ENCODE measurements at places on chromosomes 11 and 22.
A peak's percentile ranks its signal among the peaks of the same experiment; 100 is the strongest.

GRCh38 chr22:41289671-41290070, 3.7 kb upstream of the RANGAP1 start:
- no peak for DNase-seq

GRCh38 chr11:35099278-35100012, 39.5 kb upstream of the CD44 start:
- DNase-seq: no peak

DNA sequence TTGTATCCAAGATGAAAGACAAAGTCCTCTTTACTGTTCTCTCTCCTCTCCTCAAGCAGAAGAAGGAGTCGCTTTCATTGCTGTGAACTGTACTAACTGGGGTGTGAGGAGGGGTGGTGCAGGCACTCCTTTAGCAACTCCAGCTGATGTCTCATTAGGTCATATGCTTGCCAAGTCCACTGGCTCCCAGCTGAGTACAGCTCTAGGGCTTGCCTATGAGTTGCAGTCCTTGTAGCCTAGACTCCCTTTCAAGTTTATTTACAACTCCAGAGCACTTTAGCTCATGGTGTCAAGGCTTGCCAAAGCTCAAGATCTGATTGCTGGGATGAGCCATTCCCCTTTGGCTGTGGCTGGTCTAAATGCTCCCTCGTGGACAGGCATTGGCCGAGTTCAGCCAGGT, 55.1 kb upstream of the PDGFD start:
- no peak for DNase-seq

DNA sequence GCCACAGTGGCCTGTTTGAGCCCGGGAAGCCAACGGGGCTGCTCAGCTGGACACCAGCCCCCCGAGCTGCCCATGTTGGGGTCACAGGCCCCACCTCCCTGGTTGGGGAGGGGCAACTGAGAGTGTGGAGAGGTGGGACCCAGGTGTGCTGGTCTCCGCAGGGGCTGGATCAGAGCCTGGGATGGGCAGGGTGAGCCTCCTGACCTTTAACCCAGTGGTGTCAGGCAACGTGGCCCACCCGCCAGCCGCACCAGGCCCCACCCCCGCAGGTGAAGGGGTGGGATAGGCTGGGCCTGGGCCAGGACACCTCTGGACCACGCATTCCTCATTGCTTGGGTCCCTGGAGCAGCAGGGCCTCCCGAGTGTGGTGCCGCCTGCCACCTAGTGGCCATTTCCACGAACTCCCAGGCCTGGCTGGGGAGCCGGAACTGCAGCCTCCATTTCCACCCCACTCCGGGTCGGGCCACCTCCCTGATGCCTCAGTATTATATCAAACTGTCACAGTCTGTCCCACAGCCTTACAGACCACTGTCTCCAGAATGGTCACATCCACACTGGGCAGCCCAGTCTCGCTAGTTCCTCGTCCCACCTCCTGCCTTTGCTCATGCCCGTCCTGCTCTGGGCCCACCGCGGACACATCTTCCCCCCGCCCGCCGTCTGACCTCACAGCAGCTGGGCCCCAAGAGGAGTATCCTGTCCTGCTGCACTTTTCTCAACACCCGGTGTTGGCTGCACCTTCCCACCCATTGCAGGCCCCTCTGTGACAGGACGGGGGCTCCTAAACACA, 13.3 kb upstream of the PPP6R3 start:
- peak; percentile 53 for DNase-seq

- DNase-seq: no peak
These were observed 50.9 kb upstream of the WNT11 start for GRCh38 chr11:76257074-76257719.

GRCh38 chr22:35126993-35127392, 61.0 kb downstream of the ISX start:
- no peak for DNase-seq

GRCh38 chr11:47373876-47374719, 4.2 kb downstream of the SPI1 start:
- peak; percentile 76 for DNase-seq

GRCh38 chr22:17213976-17214375, 5.3 kb downstream of the ADA2 start:
- DNase-seq: peak; percentile 47

GRCh38 chr22:28986366-28986765, 75.3 kb downstream of the C22orf31 start:
- DNase-seq: no peak

DNA sequence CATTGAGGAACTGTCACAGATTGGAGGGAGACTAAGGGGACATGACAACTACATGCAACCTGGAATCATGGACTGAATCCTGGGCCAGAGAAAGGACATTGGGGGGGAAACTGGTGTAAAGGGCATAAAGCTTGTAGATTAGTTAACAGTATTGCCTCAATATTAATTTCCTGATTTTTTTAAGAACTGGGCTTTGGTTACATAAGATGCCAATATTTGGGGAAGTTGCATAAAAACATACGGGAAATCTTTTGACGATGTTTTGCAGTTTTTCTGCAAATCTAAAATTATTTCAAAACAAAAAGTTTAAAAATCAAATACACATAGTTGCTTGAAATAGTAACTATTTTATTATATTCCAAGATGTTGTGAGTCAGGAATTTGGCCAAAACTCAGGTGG, 2.9 kb upstream of the FOLR3 start:
- DNase-seq: no peak

DNA sequence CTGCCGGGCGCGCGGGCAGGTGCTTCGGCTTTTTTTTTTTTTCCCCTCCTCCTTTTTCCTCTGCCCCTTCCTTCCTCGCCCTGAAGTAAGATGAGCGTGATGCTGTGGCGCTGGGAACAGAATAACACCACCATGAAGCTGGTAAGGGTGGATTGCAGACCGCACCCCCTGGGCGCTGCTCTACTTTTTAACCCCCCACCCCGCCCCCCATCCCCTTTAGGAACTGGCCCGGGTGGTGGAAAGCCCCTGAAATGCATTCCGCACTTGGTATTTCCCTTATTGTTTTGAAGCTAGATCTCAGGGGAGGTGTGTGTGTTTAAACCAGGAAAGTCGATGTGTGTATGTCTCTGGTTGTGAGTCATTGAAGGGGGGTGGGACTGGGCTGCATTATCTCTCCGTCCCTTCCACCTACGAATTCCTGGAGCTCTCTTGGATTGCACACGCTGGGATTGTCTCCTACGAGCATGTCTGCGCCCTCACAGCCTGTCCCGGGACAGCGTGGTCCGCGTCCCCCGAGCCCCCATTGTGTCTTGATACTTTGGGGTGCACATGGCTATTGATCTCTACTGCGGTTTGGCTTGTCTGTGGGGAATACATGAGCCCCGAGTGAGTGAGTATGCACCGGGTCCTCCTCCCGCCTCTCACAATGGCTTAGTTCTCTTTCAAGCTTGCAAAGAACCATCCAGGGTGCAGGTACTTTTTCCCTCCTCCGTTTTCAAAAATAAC, 64.9 kb downstream of the NAV2 start:
- peak; percentile 3 for DNase-seq

- DNase-seq: no peak
These were observed 5.3 kb upstream of the AKIP1 start for GRCh38 chr11:8905528-8906165.

- peak; percentile 34 for DNase-seq
These were observed 13.8 kb downstream of the GGT5 start for GRCh38 chr22:24230911-24231656.

DNA sequence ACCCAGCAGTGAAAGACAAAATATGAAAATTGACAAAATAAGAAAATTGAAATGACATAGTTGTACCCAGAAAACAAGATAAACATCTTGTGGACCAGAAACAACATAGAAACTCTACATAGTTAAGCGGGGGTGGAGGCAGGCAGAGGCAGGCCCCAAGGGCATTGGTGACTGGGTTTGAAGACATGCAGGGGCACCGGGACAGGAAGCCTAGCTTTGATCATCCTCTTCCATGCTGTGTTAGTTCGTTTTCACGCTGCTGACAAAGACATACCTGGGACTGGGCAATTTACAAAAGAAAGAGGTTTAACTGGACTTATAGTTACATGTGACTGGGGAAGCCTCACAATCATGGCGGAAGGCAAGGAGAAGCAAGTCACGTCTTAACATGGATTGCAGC, 33.5 kb upstream of the CRTAM start:
- DNase-seq: no peak

- peak; percentile 4 for DNase-seq
These were observed 143.2 kb downstream of the BBOX1 start for GRCh38 chr11:27183672-27184457.

DNA sequence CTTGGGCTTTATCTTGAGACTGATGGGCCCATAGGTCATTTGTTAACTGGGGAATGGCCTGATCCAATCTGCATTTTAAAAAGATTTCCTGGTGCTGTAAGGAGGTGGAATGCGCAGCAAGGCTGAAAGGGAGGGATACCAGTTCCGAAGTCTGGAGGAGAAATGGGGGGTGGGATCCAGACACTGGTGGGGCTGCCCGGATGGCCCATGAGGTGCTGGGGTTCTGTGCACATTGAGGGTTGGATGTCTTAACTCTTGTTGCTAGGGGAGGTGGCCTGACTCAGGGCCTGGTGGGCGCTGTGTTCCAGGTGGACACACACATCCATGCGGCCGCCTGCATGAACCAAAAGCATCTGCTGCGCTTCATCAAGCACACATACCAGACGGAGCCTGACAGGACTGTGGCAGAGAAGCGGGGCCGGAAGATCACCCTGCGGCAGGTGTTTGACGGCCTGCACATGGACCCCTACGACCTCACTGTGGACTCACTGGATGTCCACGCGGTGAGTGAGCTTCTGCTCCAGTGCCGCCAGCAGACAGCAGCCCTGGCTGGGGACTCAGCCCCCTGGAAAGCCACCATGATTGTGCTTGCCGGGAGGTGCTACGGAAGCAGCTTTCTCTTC, 38.1 kb downstream of the AMPD3 start:
- no peak for DNase-seq

GRCh38 chr11:2526808-2527381, 82.1 kb downstream of the KCNQ1 start:
- DNase-seq: no peak

DNA sequence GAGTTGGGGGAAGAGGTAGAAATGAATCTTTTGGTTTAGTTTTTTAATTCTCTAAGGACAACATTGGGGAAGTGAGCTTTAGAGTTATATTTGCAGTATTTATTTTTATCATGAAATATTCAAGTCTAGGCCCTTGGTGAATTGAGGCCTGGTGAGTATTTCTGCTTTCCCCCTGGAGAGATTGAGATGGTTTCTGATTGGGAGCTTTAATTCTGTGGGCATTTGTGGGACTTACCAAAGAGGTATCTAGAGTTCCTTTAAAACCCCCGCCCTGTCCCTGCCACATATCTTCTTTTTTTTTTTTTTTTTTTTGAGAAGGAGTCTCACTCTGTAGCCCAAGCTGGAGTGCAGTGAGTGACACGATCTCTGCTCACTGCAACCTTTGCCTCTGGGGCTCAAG, 9.6 kb downstream of the ACO2 start:
- no peak for DNase-seq

DNA sequence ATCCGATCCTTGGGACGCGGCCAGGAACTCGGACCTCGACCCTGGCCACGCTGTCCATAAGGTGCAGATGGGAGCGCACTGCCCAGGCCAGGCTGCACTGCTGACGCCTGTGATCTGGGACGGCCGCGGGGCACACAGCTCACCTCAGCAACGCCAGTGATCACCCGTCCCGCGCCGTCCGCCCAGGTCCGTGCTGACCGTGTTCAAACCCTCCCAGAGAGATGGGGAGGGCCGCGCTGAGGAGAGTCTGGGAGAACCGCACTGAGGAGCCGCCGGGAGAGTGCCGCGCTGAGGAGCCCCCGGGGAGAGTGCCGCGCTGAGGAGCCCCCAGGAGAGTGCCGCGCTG, 636 bp downstream of the KCNQ1OT1 start:
- DNase-seq: no peak

DNA sequence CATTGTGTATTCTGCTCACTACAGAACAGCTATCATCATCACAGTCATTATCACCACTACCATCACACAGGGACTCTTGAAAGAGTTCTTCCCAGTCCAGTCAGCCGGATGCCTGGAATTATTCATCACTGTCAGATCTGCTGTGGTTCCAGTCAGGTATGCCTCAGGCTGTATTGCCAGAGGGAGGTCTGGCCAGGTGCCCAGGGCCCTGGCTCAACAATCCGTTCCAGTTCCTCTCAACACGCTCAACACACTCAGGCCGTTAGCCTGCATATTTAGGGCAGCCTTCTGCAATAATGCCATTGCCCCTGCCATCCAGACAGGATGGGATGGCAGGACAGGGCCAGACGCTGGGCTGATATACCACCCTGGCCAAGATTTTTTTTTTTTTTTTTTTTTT, 28.6 kb upstream of the RASL10A start:
- DNase-seq: no peak

GRCh38 chr11:79852176-79852575, 411.3 kb upstream of the TENM4 start:
- no peak for DNase-seq

- no peak for DNase-seq
These were observed 14.4 kb downstream of the CABIN1 start for GRCh38 chr22:24025475-24025874.

- DNase-seq: peak; percentile 30
These were observed 50.0 kb upstream of the POU2AF1 start for GRCh38 chr11:111429066-111429506.

- DNase-seq: no peak
These were observed 7.8 kb downstream of the LDLRAD3 start for GRCh38 chr11:35951680-35952079.

DNA sequence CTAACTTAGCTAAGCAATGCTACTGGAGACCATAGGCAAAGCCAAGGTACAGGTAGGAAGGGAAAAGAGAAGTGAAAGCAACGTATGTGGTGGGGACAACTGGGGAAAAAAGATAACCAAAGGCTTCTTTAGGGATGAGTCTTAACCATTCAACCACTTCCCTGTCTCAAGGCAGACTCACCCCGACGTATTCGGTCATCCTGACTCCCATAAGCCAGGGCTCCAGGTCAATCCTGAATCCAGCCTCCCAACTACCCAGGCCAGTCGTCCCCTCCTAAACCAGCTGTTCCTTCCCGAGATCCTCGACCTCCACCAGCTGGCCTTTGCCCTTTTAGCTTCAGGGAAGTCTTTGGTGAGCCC, 330 bp downstream of the ACP2 start:
- no peak for DNase-seq

GRCh38 chr11:91263496-91264365, 960.9 kb upstream of the FAT3 start:
- DNase-seq: no peak

DNA sequence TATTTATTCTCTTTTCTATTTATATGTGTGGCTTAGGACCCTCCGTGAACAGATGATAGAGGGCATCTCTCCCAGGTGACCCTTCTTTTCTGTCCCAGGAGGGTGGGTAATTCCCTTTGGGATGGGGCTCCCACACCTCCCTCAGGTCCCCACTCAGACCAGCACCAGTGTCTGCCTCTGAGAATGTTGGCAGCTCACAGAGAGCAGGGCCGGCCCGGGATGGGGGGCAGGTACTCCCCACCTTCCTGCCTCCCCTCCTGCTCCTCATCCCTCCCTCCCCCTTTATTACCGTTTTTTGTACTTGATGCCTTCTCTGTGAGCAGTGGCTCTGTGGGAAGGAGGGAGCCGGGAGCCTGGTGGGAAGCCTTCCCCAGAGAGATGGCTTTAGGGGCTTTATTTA, 4.8 kb upstream of the HINFP start:
- no peak for DNase-seq

DNA sequence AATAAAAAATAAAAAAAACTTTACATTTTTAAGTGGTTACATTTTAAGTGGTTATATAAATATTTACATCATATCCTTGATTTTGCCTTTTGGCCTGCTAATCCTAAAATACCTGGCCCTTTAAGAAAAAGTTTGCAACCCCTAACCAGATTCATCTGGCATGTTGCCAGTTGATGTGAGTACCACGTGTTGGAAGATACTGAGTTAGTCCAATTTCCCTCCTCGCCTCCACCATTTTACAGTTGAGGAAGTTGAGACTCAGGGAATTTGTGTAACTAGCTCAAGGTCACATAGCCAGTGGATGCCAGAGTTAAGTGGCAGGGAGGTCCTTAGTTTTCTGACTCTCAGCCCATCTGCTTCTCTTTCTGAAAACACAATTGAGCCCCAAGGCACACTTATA, 5.1 kb downstream of the ELF5 start:
- DNase-seq: no peak

Data from T-cell (primary cell).